Subcutaneous adipose tissue (tissue), 4 donors: ENCODE measurements at places on chromosomes 4 and X. TPM values are rescaled to one million over a fixed set of nuclear protein-coding genes. Genes with fewer than 3 reads are reported as not detected.

Gene MBNL3
- total RNA-seq: 11.3 TPM

Gene TBC1D19
- 9.8 TPM for total RNA-seq

Gene TRAM1L1
- total RNA-seq: 1.2 TPM

Gene KCTD8
- 0.44 TPM for total RNA-seq

Gene FAAH2
- total RNA-seq: 4.1 TPM

Gene RAP1GDS1
- 39.6 TPM for total RNA-seq

Gene IL2
- not detected for total RNA-seq

Gene NOX1
- not detected for total RNA-seq

Gene ADH1B
- total RNA-seq: 5,346 TPM

Gene CCSER1
- total RNA-seq: 16.1 TPM
